Urinary bladder (tissue), 4 donors: ENCODE measurements at places on chromosomes 13 and 19.

DNA sequence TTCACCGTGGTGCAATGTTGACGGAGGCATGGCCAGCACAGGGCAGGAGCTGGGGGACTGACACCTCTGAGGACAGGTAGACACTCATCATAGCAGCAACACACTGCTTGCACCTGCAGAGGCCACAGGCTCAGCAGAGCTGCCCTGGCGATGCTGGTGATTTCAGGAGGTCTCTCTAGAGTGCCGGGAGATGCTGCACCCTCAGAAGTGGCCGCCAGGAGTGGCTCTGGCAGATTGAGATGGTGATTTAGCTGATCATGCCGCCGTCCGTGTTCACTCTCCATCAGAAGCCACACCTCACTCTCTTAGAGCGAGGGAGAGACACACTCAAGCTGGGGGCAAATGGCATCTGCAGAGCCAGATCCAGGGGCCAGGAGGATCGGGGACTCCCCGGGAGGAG lies 244.6 kb upstream of the SGCG start:
- DNase-seq: no peak

DNA sequence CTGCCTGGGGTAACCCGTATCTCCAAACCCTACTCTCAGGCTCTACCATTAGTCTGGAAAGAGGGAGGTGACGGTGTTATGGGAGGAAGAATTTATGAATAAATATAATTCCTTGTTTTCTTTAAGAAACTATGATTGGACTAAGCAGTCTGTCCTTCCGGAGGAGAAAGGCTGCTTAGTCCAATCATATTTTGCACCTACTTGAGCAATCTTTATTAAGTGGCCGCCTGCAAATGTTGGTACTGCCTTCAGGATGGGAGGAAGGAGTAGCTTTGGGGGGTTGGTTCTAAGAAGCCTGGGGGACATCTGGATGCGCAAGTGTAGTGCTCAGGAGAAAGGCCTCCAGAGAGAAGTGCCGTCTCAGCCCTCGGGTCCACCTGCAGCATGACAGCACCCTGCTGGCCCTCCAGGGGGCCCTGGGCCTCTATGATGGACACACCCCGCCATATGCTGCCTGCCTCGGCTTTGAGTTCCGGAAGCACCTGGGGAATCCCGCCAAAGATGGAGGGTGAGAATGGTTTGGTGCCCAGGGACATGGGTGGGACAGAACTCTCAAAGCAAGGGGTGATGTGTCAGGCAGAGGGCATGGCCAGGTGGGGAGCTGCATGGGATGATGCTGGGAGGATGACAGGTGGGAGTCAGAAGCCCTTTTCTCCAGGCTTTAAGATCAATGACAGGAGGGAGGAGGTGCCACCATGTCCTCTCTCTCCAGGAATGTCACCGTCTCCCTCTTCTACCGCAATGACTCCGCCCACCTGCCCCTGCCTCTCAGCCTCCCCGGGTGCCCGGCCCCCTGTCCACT lies 4.1 kb downstream of the ACP4 start:
- DNase-seq: no peak

- no peak for DNase-seq
Measured at GRCh38 chr19:55623561-55623960, 805 bp downstream of the ZNF784 start.

DNA sequence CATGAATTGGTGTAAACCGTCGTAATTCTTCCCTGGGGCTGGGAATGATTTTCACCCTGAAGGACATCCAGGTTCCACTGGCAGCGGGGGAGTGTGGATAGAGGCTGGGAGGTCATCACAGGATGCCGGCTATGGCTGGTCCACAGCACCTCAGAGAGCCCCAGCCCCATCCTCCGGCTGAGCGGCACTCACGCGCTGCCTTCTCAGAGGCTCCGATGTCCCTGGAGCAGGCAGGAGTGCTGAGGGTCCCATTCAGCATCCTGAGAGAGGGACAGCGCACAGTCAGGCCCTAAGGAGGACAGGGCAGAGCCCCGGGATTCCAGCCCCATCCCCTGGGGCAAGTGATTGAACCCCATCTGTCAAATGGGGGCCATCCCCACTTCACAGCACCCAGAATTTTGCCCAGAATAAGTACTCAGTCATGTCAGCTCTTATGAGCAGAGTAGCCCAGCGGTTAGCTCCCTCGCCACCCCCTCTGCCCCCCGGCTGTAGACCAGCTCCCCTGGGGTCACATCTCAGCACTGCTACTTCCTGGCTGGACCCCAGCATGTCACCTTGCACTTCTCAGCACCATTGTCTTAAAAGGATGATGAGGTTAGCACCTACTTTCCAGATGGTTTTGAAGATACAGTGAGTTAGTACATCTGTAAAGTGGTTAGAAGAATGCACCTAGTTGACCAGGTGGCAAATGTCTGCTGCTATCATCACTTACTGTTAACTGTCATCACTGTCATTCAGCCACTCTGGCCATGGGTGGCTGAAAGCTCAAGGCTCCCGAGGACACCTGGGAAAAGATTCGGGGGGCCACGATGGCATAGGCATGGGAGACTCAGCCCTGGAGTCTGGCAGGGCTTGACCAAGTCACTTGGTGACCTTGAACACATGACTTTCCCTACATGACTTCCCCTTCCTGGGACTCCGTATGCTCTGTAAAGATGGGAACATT lies 11.9 kb downstream of the GRAMD1A start:
- no peak for DNase-seq
